ENCODE measurements at places on chromosomes 6 and 20. TPM values are rescaled to one million over a fixed set of nuclear protein-coding genes. Genes with fewer than 3 reads are reported as not detected.

- DNase-seq, result no peak
These were observed 15.9 kb downstream of the KIZ start for GRCh38 chr20:21141825-21142224.

DNA sequence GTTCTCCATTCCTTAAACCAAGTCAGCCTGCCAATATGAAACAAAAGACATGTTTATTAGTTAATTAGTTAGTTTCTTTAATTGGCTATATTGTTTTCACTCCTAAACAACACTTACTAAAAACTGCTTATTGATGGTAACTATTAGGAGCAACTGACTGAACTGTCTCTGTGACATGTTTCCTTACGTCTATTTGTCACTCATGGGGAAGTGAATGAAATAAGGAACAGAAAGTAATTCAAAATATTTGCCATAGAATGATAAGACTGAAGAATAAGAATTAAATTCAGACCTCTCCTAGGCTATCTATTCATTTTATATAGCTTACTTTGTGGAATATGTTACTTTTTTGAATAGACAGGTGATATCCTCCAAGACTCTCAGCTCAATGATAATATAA, 217.2 kb downstream of the LAMA2 start:
- DNase-seq, result no peak

Gene SLC17A2
- not detected for total RNA-seq

DNA sequence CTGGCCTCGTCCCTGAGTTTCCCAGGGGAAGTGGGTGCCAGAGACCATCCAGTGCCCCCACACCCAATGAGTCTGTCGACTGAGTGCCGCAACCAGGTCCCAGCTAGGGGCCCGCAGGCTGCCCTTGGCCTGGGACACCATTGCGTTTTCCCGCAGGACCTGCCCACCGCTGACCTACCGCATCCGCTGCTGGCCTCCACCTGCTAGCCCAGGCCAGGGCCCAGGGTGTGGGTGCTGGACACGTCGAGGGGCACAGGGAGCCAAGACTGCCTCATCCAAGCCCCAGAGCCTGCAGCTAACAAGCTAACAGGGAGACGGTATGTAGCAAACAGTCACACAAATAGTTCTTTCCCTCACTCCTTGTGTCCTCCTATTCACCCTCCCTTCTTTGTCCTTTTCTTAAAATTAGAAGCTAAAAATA, 97.7 kb downstream of the TMEM242 start:
- DNase-seq, result no peak

Gene PDYN
- total RNA-seq, result not detected

Gene KHDC1
- 2.2 TPM for total RNA-seq

GRCh38 chr6:99612551-99613408, 6.1 kb downstream of the PRDM13 start:
- no peak for DNase-seq

Gene C20orf144
- not detected for total RNA-seq

Gene NELFE
- 134 TPM for total RNA-seq

- DNase-seq, result no peak
These were observed 50.5 kb upstream of the SSTR4 start for GRCh38 chr20:22984606-22985005.

Gene MAFB
- total RNA-seq, result not detected
